ENCODE measurements at places on chromosomes 12 and 14.

- DNase-seq, result no peak
Measured at GRCh38 chr14:49622022-49622607, 1.5 kb downstream of the MGAT2 start.

GRCh38 chr12:104656383-104656782 is 199.6 kb downstream of the CHST11 start:
- DNase-seq, result no peak

- DNase-seq, result no peak
Measured at GRCh38 chr12:19507823-19508222, 68.5 kb downstream of the AEBP2 start.

DNA sequence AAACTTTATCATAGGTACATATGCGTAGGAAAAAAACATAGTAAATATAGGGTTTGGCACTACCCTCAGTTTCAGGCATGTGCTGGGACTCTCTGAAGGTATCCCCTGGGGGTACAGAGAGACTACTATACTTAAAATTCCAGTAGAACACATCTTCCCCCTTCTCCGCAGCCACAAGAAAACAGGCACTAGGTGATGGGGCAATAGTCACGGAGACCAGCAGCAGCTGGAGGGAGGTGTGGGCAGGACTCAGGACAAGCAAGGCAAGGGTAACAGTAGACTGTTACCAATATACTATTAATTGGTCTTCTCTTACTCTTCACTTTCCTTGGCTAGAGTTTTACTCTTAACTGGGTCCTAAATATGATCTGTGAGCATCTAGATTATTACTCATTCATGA is 4.6 kb upstream of the PAPOLA start:
- no peak for DNase-seq

GRCh38 chr14:56244138-56244789 is 126.1 kb downstream of the PELI2 start:
- DNase-seq, result no peak

GRCh38 chr14:91891101-91891500 is 23.8 kb upstream of the TC2N start:
- DNase-seq, result no peak

DNA sequence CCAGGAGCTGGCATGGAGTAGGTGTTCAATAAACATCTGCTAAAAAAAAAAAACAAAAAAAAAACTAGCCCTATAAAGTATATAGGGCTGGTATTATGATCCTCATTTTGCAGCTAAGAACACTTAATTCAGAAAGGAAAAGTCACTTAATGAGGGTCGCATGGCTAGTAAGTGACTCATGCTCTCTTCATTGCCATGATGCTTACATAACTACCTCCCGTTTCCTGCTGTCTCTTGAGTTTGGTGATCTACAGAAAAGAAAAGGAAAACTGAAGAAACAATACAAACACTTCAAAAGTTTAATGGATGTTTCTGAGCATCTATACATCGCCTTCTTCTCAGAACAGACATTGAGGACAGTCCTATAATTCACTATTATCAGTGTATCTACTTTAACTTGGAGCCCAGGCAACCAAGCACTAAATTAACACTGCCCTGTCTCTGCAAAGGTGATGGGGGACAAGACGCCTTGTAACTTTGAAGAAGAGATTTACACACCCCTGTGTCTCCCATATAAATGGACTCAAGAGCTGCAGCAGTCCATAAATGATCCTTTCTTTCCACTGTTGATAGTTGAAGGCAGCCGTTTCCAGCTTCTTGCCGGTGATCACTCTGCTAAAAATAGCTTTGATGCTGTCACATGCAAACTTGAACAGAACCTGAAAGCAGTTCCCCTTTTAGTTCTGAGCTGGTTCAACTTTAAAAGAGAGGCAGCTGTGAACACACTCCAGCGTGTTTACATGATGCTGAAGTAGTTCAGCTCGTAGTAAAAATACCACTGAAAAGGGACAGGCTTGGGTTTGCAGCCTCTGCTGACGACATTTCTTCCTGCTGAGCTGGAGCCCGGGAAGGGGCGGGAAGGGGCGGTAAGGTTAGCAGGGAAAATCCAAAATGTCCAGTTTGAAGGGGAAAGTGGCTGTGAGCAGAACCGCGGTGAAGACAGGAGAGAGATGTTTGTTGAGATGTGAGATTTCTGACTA is 113.3 kb downstream of the FOXN3 start:
- DNase-seq, result peak; percentile 14

Measured in foreskin keratinocyte (primary cell).